ENCODE measurements at places on chromosomes 1 and 21.

GRCh38 chr21:15904389-15904788 lies 174.6 kb downstream of the USP25 start:
- DNase-seq: no peak

DNA sequence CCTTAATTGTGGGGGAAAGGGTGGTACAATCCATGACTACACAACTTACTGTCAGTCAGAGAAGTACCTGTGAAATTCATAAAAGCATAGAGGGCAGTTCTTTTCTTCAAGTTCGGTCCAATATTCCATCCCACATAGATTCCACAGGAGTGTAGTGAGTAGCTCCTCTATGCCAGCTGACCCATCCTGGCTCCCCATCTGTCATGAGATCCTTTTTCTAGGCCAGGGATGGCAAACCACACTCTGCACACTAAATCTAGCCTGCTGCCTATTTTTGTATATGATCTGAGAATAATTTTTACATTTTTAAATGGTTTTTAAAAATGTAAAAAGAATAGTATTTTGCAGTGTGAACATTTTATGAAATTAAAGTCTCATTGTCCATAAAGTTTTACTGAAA lies 107.0 kb upstream of the TSPAN2 start:
- no peak for DNase-seq

- DNase-seq: peak; percentile 97
These were observed 4.2 kb upstream of the DYRK3 start for GRCh38 chr1:206631085-206631509.

GRCh38 chr1:17624611-17625233 lies 85.2 kb downstream of the ARHGEF10L start:
- peak; percentile 66 for DNase-seq

DNA sequence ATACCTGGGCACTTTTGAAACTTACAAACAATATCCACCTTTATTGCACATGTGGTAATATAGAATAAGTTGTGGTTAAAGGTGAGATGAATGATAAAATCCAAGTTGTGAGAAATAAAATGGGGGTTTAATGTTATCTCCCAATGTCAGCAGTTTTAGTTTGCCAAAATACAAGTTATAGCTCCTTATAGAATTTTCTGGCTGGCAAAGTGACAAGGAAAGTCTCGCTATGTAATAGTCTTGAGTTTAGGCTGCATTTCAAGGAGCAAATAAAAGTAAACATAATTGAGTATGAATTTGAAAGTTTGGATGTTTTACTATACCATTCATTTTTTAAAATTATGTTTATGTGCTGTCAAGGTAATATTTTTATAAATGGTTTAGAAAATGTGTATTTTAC lies 15.0 kb upstream of the NEXN start:
- no peak for DNase-seq

DNA sequence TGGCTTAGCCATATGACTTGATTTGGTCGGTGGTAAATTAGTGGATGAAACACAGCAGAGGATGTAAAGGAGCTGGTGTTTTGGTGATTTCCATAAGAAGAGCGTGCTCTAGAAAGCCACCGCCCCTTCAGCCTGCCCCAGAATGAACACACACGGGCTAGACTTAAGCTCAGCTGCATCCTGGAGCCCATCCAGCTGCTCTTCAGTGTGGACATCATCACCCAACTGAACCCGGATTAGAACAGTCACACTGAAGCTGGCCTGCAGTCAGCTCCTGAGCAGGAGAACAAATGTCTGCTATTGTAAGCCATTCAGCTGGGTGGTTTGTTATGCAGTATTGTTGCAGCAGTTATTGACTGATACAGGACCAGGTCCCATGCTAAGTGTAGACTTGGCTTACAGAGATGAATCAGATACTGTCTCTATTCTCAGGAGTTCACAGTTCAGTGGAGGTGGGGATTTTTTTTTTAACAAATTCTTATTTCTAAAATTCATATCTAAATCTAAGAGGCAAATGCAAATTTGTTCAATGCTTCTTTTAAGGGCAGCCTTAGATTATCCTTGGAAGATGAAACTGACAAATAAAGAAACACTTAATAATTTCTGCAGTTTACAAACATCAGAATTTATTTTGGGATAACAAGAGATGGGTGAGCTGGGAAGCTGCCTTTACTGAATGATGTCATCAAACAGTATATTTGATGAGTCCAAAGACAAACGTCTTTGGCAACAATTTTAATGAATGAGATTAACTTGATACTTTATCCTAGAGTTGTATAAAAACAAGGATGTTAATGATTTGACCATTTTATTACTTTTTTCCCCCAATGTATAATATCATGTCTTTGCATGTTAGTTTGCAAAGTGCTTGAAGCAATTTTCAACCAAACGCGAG lies 251.2 kb downstream of the TRABD2B start:
- no peak for DNase-seq

DNA sequence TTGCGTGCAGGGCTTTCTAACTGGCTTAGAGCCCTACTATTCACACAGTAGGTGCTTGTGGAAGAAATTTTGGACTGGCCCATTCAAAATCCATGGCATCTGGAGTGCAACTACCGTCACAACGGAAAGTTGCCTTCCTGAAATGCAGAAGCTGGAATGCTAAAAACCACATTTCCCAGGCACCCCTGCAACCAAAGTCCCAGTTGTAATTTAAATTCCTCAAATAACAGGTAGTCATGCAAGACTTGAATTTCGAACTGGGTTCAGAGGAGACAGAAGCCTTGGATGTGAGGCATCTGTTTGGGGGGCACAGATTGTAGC lies 186.7 kb downstream of the TOMM20 start:
- DNase-seq: no peak

- DNase-seq: no peak
These were observed 221.8 kb downstream of the NTNG1 start for GRCh38 chr1:107362468-107363140.

DNA sequence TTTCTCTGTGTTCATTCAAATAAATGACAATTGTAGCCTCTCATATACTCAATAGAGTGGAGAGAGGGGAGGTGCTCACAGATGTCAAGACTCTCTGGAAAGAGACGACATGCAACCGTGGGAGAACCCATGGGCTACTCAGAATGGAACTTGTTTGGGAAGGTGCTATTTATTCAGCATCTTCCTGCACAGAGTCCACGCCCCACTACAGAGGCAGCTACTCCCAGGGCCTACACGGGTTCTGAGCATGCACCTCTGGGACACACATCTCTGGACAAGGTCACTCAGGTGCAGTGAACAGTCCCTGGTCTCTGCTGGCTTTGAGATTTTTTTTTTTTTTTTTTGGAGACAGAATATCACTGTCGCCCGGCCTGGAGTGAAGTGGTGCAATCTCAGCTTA lies 64.1 kb downstream of the NID1 start:
- DNase-seq: no peak

GRCh38 chr1:173020138-173020750 lies 30.5 kb downstream of the TNFSF18 start:
- no peak for DNase-seq

DNA sequence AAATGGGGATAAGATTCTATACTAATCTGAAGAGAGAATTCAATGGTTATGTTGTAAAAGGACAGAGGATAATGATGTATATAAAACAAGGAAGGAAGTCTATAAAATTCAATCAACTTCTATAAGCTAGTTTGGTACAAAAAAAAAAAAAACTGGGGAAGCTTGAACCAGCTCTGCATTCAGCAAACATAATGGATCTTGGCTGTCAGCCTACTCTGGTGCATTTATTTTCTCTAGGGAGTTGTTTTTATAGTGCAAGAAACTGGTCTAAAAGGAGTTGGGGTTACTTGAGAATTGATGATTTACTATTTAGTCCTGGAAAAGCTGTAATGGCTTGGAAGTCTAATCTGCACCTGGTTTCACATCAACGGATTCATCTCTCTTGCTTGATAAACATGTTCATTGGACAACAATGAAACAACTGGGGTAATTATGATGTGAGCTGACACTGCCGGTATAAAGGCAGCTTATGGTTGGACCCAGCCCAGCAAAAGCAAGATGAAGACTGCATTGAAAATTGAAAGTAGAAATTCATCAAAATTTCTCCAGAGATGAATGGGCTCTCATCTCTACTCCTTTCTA lies 199.4 kb upstream of the NRIP1 start:
- no peak for DNase-seq

GRCh38 chr21:26115899-26116298 lies 54.7 kb downstream of the APP start:
- DNase-seq: peak; percentile 59

- no peak for DNase-seq
These were observed 163.3 kb upstream of the FAM78B start for GRCh38 chr1:166330096-166330495.

DNA sequence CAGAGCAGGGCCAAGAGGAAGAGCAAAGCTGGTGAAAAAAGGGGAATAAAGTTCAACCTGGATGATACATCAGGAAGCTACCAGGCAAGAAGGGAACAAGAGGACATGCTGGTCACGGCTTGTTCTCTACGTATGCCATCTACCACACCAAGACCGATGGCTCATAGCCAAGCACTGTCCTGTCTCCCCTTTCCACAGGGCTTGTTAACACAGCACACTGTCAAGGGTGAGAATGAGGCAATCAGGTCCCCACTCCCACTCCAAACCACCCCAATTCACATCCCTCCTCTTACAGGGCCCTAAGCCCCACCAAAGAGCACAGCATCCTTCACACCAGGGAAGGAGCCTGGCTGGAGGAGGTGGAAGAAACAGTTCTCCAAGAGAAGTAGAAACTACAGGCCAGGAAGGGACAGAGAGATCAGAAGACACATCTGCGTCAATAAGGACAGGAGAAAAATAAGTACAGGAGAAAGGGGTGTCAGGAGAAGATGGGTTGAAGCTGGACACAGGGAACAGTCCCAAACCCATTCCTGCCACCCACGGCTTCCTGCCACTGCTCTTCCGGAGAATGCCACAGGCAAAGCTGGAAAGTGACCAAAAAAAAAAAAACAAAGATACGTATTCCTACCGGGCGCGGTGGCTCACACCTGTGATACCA lies 923 bp upstream of the SHC1 start:
- peak; percentile 61 for DNase-seq

- peak; percentile 38 for DNase-seq
These were observed 39.5 kb upstream of the NEK7 start for GRCh38 chr1:198117267-198117666.

DNA sequence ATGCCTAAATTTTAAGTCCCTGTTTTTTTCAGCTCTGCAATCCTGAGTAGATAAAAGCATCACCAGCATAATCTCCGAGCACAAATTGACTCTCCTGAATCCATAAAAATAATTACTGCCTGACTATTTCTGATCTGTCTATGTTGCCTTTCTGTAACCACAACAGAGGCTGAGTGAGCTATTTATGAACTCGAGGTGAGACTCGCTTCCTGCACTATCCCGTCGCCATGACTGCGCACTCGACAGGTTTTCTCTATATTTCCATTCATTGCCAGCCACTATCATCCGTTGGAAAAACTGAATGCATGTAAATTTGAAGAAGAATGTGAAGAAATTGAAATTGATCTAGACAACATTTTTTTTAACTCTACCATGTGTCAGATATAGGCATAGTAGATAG lies 897.2 kb downstream of the ADGRL2 start:
- DNase-seq: no peak

DNA sequence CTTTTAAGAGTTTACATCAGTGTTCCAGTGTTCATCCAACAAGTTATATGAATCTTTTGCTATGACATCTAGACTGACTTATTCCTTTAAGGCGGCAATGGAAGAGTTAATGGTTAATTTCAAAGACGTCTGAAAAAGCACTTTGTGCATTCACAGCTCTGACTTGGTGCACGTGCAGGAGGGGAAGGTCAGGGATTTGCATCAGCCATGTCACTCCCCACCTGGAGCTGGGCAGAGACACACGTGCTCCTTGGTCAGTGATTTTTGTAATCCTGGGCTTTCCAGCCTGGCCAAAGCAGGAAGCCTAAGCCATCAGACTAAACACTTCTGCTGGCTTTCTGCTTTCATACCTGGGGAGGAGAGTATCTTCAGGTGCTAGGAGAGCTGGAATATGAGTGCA lies 96.3 kb downstream of the ST3GAL3 start:
- no peak for DNase-seq

- no peak for DNase-seq
These were observed 111.8 kb upstream of the NBPF11 start for GRCh38 chr1:148263906-148264255.

DNA sequence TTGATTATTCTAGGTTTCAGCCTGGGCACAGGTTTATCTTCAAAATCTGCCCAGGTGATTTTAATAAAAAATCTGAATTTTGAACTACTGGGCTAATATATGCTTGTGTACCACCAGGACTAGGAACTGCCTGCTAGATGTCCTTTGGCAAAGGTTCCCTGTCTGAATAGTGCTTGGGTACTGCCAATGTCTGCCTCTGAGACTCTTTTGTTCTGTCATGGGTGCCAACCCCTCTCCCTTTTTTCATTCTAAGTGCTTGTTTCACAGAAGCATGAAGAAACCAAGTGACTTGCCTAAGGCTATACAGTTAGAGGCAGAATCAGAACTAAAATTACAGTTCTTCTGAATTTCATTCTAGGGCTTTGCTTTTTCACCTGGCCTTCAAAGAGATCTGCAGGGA lies 106.3 kb upstream of the CACHD1 start:
- DNase-seq: no peak

DNA sequence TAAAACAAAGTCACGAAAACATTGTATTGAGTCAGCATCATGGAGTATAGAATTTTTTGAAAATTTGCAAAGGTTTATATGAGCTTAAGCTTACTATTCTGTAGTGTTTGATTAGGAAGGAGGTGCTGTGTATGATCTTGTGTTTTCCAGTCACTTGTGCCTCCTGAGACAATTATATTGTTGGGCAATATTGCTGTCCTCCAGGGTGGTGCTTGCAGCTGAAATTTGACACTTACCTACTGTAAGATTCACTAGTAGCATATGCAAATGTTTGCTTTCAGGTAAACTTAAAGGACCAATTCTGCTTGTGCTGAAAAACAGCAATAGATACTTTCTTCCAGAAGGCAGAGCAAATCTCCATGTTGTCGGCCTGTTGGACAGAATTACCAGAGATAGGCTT lies 268.0 kb downstream of the TGFB2 start:
- no peak for DNase-seq

GRCh38 chr1:97787231-97787630 lies 133.6 kb downstream of the DPYD start:
- no peak for DNase-seq

- DNase-seq: no peak
These were observed 27.1 kb downstream of the AK2 start for GRCh38 chr1:33009561-33009960.

Measured in choroid plexus epithelial cell (primary cell).